Lower leg skin (tissue), 4 donors: ENCODE measurements at places on chromosomes 2 and 18. TPM values are rescaled to one million over a fixed set of nuclear protein-coding genes. Genes with fewer than 3 reads are reported as not detected.

Gene WNT10A
- total RNA-seq = 16.3 TPM

DNA sequence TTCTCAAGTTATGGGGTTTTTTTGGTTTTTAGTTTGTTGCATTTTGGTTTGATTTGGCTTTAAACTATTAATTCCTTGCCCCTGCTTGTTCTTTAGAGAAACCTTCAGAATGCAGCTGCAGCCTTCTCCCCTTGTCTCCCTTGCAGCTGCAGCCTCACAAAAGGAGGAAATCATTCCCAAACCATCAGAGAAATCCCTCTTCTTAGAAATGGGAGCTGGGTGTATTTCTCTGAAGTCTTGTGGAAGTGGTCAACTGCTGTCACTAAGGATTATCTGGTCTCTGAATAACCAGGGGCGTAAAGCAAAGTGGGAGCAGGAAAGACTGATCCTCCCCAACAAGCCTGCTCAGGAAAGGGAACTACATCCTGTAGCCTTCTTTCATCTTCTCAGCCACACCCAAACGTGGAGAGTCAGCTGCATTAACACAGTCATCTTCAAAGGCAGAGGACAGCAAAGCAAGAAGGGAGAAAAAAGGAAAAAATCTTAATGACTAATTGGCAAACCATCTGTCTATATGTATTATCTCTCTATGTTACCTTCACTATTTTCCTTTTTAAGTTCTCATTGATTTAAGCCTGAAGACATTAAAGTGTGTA, 1834.1 kb upstream of the PIK3C3 start:
- DNase-seq = no peak

DNA sequence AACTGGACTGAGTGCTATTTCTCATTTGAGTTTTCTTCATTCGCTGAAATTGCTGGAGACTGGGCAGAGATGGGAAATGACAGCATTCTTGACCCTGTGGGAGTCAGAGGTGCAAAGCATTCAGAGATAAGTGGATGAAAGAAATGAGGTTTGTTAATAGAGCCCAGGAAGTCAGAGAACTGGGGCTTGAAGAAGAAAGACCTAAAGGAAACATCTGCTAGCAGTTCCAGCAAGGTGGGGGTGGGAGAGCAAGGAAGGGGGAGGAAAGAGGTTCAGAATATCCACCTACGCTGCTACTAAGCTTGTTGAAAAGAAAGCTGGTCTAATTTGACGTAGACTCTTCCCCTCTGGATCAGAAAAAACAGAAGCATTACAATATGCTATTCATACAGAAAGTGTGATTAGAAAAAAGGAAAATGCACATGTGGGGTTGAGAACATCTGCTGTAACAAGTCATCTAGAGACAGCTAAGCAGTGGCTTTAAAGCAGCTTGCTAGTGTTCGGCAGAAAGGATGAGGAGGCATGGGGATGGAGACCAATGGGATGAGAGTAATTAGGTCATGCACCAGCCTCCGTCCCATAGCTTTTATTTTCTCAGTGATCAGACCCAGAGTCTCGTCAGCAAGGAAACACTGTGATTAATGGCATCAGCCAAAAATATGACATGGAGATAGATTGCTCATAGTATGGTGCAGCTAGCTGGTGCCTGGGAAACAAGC, 29.7 kb downstream of the NAB1 start:
- no peak for DNase-seq

- DNase-seq = no peak
Observed at GRCh38 chr2:98579926-98580325, 28.4 kb downstream of the COA5 start.

- peak; percentile 76 for DNase-seq
Observed at GRCh38 chr2:111665011-111665410, 219.0 kb downstream of the ANAPC1 start.

DNA sequence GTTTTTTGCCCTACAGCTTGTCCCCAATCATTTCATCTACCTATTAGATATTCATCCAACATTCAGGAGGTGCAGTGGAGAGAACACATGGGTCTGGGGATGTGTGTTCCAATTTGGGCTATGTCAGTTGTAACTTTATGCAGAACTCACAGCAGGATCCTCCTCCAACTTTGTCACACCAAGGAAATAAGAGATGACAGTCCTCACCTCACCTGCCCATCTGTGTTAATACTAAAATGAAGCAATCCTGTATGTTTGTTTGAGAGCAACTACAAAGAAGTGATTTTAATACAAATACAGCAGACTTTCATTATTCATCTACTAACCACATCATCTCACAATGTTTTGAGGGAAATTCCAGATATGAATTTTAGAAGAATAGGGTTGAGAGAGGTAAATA, 126.7 kb downstream of the ARHGAP15 start:
- no peak for DNase-seq

DNA sequence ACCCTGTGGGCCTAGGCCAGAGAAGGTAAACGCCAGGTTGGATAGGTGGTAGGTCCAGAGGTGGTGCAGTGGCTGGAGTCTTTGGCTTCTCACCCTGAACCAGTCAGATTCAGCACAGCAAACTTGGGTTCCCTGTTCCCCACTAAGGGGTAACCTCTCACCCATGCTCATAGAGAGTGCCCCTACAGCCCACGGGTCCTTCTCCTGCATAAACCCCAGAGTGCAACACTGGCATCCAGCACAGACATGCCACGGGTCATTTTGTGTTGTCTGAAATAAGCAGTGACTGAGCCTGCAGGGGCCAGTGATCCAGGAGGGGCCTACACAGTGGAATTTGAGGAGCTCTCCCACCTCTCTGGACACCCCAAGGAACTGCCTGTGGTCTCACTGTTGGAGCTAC, 40.5 kb upstream of the ATP6V1B1 start:
- no peak for DNase-seq

Gene CRYGC
- total RNA-seq = not detected

GRCh38 chr18:47254341-47254939, 3.0 kb upstream of the SKOR2 start:
- DNase-seq = no peak

DNA sequence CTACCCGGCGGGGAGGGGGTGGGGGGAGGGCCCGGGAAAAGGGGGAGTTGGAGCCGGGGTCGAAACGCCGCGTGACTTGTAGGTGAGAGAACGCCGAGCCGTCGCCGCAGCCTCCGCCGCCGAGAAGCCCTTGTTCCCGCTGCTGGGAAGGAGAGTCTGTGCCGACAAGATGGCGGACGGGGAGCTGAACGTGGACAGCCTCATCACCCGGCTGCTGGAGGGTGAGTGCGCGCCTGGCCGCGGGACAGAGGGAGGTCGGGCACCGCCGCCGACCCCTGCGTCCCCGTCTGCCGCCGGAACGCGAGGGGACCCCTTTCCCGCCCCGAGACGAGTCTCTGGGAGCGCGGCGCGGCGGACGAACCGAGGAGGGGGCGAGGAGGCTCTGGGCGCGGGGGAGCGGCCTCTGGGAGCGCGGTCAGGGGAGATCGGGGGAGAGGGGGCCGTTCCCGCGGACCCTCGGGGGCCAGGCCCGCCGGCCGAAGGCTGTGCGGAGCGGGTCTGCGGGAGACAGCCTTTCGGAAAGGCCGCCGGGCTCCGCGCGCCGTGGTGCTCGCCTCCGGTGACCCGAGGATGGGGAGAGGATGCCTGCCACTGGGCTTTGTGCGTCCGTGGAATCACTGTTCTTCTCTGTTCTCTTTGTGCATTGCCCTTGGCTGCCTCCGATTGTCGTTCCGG, 463 bp downstream of the PPP1CB start:
- no peak for DNase-seq

DNA sequence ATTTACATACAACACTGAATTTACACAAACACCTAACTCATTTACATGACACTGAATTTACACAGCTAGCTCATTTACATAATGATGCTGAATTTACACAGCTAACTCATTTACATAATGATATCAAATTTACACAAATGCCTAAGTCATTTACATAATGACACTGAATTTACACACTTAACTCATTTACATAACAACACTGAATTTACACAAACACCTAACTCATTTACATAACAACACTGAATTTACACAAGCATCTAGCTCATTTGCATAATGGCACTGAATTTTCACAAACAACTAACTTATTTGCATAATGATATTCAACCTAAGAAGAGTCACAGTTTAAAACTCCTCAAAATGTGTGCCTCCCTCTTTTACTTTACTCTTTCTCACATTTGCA, 511.7 kb downstream of the GALR1 start:
- no peak for DNase-seq

Gene SLC5A7
- not detected for total RNA-seq

Gene NT5DC4
- not detected for total RNA-seq

Gene MATN3
- total RNA-seq = 0.39 TPM

DNA sequence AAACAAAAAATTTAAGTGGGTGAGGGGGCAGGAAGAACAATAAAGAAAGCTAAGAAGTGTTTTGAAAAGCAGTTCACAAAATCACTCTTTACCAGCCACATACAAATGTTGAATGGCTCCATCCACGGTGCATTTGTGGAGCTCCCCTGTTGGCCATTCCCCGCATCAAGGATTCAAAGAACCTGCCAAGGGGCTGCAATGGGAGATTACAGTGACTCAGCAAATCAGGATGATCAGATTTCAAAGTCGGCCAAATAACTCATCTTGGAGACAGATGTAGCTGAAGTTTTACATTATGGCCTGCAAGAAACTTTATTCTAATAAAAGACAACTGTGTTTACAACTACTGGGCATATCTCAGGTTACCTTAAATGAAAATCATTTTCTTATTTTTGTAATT, 26.9 kb downstream of the COL4A3 start:
- DNase-seq = no peak

DNA sequence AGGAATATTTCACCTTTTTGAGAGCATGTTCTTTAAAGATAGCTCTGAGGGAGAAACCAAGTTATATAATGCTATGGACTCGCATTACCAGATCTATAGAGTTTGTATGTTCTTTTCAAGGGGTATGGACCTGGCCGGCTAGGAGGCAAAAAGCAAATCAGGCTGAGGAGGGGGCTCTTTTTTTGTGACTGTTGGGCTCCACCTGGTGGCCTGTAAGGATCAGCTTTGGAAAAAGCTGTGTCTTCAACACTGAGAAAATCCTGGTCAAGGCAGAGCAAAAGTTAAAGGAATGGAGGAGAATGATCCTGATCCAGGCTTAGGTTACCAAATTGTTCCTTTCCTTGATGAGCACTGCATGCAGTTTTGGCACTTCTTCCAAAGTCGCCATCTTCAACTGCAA, 180.5 kb downstream of the DIS3L2 start:
- no peak for DNase-seq

DNA sequence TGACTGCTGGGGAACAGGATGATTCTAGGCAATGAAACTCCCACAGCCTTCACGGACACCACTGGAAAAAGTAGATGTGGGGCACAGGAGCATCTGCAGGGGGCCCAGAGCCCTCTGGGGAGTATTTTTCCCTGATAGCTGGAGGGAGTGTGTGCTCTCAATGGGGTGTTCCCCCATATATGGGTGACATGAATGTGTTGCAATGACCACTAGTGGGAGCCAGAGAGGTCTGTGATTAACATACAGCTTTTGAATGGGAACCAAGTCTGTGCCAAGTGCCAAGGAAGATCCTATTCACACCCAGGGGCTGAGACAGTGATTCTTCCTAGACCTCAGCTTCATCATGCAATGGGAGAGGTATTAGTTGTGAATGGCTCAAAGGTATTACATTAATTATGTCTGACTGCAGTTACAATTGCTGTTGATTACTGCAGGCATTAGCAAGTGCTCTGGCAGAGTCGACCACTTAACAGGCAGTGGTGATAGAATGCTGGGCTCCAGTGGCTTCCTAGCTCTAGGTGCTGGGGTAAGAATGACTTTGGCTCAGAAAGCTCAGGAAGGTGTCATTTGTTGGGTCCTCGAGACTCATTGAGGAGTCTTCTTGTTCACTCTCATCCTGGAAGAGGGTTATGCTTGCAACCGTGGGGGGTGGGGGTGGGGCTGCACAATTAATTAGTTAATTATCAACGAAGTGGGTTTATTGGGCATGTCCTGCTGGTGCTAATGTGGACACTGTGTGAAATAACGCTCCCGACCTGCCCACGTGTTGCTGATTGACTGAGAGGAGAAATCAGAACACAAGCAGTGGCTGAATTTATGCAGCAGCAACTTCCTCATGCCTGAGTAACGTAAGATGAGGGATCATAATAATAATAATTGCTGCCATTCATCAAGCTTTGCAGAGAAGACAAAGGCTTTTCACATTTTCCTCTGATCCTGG, 194.1 kb downstream of the CLIP4 start:
- DNase-seq = no peak

Gene CD207
- 57.6 TPM for total RNA-seq

DNA sequence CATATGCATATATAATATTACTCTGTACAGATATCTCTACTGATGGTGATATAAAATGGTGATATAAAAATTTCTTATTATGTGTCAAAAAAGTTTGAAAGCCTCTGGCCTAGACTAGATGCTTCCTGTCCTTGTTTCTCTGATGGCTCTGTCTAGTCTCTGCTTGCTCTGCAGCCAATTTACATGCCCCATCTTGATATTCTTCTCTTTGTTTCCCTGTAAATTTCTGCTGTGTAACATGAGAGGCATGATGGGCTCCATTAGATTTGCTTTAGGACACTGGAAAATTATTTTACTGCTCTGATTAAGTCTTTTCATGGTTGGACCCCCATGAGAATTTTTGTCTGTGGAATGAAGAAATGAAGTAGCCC, 24.3 kb downstream of the BABAM2 start:
- no peak for DNase-seq

DNA sequence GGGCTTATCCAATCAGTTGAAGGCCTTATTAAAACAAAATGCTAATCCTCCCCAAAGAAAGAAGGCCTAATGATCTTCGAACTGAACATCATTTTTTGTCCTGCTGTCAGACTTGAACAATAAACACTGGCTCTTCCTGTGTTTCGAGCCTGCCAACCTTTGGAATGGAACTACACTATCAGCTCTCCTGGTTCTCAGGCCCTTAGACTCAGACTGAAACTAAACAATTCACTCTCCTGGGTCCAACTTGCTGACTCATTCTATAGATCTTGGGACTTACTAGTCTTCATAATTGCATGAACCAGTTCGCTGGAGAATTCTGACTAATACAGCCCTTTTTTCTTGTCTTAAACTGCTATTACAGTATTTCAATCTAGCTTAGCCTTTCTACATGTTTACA, 235.2 kb downstream of the LNPK start:
- DNase-seq = no peak

DNA sequence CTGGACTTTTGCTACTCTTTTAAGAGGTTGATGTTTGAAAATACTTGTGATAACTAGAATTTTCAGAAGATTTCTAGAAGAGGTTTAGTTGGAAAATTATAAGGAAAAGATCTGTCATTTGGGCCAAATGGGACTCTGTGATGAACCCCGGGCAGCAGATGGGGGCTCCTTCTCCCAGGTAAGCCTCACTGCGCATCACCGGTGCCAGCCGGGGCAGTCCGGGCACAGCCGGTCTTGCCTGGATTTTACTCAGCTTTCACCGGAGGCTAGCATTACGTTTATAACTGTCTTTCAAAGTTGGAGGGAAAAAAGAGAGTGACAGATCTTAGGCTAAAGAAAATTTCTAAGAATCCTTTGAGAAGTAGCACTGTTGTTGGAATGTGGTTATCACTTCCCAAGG, 97.4 kb upstream of the B3GNT7 start:
- DNase-seq = no peak

Gene CLASP1
- total RNA-seq = 63.9 TPM

Gene REG3A
- not detected for total RNA-seq

Gene SP5
- total RNA-seq = 6.5 TPM

GRCh38 chr2:27955384-27956161, 65.0 kb downstream of the BABAM2 start:
- DNase-seq = no peak

- DNase-seq = no peak
Observed at GRCh38 chr2:4866198-4866597, 826.0 kb upstream of the SOX11 start.

- no peak for DNase-seq
Observed at GRCh38 chr18:13120255-13120654, 98.3 kb upstream of the LDLRAD4 start.

GRCh38 chr2:104758199-104758620, 95.7 kb upstream of the POU3F3 start:
- no peak for DNase-seq
